SK-N-SH (cell line): ENCODE measurements at places on chromosomes 2 and 18. TPM values are rescaled to one million over a fixed set of nuclear protein-coding genes. Genes with fewer than 3 reads are reported as not detected.

DNA sequence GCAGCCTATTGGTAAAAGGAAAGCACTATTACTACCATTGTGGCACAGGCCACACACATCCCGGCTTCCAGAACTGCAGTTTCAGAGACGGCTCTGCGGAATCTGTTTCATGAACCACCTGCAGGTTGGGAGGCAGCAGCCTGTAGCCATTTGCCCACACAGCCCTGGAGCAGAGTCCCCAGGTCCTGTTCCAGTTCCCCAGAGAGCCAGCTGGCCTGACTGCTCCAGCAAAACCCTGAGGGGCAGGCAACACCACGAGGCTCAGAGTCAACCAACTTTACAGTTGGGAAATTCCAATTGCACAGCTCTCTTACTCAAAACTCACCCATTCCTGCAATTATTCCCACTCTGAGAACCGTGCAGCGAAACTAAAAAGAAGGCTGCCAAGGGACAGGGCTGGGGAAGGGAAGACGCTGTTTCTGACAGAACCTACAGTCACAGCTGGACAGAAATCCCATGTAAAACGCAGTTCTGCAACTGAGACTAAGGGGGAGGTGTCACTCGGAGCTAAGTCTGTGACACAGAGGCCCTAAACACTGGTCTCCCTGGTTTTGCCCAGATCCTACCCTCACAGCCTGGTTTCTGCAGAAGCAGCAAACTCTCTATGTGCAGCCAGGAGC lies 219.4 kb downstream of the TMEM163 start:
- no peaks in the 10 kb centered on the region; the same call in 1 of the 2 replicates for H3K27me3 ChIP-seq
- H3K4me1 ChIP-seq = no peaks in the 10 kb centered on the region
- DNase-seq = peak; percentile 21
- H3K27ac ChIP-seq = peak overlapping the region; percentile 6; the same call in 1 of the 2 replicates
- no peaks in the 10 kb centered on the region for H3K36me3 ChIP-seq

- H3K27me3 ChIP-seq = no peaks in the 10 kb centered on the region
- H3K4me3 ChIP-seq = no peak overlapping the region
- no peak overlapping the region for H3K27ac ChIP-seq
- H3K36me3 ChIP-seq = peaks cover 86% of the 10 kb centered on the region
- peaks cover 2% of the 10 kb centered on the region for H3K4me1 ChIP-seq
These were observed 49.8 kb downstream of the GLS start for GRCh38 chr2:190930411-190930810.

GRCh38 chr2:71667256-71668182 lies 214.2 kb downstream of the DYSF start:
- no peaks in the 10 kb centered on the region for H3K4me1 ChIP-seq
- H3K27ac ChIP-seq = no peak overlapping the region
- H3K27me3 ChIP-seq = no peaks in the 10 kb centered on the region; the same call in 1 of the 2 replicates
- no peak overlapping the region for H3K4me3 ChIP-seq

DNA sequence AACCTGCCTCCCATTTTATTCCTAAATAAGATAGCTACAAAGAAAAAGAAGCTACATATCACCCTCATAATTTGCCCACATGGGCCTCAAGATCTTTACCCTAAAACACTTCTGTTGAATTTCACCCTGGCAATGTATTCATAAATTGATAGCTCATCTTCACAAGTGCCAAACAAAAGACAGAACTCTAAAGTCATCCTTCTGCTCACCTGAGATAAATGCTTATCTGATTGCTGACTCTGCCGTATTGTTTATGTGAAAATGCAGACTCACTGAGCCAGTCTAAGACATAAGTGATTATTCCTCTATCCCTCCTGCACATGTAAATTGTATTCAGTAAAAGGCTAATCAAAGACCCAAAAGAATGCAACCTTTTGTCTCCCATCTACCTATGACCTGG lies 2.0 kb downstream of the RDH14 start:
- peaks cover 29% of the 10 kb centered on the region; the same call in 1 of the 2 replicates for H3K4me1 ChIP-seq
- DNase-seq = no peak
- no peaks in the 10 kb centered on the region for H3K27me3 ChIP-seq

DNA sequence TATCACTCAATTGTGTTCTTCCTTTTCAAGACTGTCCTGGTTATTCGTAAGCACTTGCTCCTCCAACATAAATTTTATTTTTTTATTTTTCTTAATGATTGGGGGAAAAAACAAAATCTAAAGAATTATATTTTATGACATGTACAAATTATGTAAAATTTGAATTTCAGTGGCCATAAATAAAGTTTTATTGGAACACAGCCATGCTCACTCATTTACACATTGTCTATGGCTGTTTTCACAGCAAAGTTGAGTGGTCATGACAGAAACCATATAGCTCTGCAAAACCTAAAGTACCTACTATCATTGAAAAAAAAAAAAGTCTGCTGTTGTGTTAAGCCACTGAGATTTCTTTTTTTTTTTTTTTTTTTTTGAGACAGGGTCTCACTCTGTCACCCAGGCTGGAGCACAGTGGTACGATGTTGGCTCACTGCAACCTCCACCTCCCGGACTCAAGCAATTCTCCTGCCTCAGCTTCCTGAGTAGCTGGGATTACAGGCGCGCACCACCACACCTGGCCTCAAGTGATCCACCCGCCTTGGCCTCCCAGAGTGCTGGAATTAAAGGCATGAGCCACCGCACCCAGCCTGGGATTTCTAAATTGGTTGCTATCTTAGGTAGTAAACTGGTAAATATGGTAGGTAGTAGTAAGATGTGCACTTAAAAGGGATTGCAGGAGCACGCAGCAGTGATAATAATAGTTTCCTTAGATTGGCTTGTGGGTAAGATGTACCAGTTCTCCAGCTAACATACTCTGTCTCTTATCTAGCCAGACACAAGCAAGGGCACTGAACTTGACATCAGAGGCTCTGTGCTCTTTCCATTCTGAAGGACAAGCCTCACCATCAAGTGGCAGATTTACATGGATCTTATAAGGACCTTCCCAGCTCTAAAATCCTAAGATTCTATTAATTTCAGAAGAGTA lies 44.4 kb downstream of the KCNG3 start:
- no peaks in the 10 kb centered on the region for H3K36me3 ChIP-seq
- no peak overlapping the region for H3K27ac ChIP-seq
- H3K4me1 ChIP-seq = no peaks in the 10 kb centered on the region

GRCh38 chr2:88059979-88060906 lies 4.7 kb upstream of the KRCC1 start:
- H3K36me3 ChIP-seq = no peaks in the 10 kb centered on the region
- H3K4me1 ChIP-seq = no peaks in the 10 kb centered on the region
- peak; percentile 71 for DNase-seq
- H3K4me3 ChIP-seq = peak overlapping the region; percentile 6; the same call in 1 of the 2 replicates

- no peaks in the 10 kb centered on the region for H3K4me1 ChIP-seq
- no peaks in the 10 kb centered on the region for H3K27me3 ChIP-seq
- no peak overlapping the region for H3K27ac ChIP-seq
- no peaks in the 10 kb centered on the region for H3K36me3 ChIP-seq
- H3K4me3 ChIP-seq = peak overlapping the region; percentile 47
- DNase-seq = no peak
These were observed 579 bp downstream of the STAT4 start for GRCh38 chr2:191150230-191150599.

DNA sequence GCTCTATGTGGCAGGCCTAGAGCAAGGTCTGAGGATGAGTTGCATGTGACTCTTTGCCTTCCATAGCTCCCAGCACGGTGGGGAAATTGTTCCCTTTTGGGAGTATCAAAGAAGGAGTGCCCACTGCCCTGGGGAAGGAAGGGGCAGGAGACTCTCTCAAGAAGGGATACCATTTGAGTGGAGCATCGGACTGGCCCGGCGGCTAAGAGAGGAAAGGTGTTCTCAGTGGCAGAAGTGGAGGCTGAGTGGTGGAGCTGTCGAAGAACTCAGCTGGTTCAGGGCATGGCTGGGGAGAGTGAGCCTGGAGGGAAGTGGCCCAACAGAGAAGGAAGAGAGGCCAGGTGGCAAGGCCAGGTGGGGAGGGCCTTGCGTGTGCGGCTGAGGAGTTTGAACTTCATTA lies 235.2 kb downstream of the DYSF start:
- H3K4me3 ChIP-seq = no peak overlapping the region
- H3K36me3 ChIP-seq = no peaks in the 10 kb centered on the region
- no peaks in the 10 kb centered on the region; the same call in 1 of the 2 replicates for H3K27me3 ChIP-seq
- peaks cover 9% of the 10 kb centered on the region; the same call in 1 of the 2 replicates for H3K4me1 ChIP-seq
- no peak overlapping the region for H3K27ac ChIP-seq

ZNF512 gene
- 22.3 and 36.5 TPM in 2 replicates for polyA plus RNA-seq

RUFY4 gene
- not detected in 2 replicates for polyA plus RNA-seq

DSEL gene
- 3.3 and 4.6 TPM in 2 replicates for polyA plus RNA-seq

LINC00305 gene
- polyA plus RNA-seq = not detected in 2 replicates

EMILIN1 gene
- polyA plus RNA-seq = 184 and 286 TPM in 2 replicates

RAB31 gene
- polyA plus RNA-seq = 22.4 and 23.0 TPM in 2 replicates

AKAIN1 gene
- polyA plus RNA-seq = not detected in 2 replicates

RNF152 gene
- polyA plus RNA-seq = 6.6 and 7.9 TPM in 2 replicates

CFC1 gene
- polyA plus RNA-seq = not detected in 2 replicates
